ENCODE measurements at places on chromosomes 6 and 20.

DNA sequence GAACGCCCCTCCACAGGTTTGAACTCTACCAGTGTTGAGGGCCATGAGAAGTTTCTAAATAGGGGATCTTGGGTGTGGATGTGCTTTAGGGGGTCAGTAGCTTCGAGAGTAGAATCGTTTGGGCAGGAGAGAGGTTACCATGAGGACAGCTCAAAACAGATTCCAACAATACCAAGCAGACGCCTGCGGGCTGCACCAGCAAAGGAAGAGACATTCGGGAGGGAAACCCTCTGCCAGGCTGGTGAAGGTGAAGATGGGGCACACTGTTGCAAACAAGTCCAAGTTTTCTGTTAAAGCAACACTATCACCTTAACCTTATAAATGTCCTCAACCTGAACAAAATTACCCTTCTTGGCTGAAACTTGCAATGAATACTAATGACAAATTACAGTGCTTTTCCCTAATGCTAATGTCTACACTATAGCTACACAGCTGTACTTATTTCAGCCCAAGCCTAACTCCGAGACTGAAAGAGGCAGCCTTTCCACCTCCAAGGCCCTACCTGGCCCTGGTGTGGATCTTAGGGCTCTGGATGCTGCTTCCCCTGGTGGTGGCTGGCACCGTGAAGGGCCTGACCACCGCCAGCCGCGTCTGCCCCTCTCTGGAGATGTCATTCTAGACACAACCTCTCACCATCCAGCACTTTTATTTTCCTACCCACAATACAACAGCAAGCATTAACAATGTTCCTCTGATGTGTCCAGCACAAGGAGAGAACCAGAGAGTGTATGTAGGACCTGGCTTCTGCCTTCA, 80.1 kb downstream of the DLL1 start:
- DNase-seq: no peak

GRCh38 chr6:41442352-41442672, 103.9 kb upstream of the FOXP4 start:
- DNase-seq: no peak

GRCh38 chr20:34452281-34452982, 63.8 kb upstream of the DYNLRB1 start:
- no peak for DNase-seq

GRCh38 chr20:58839991-58840747, 10.5 kb downstream of the GNAS-AS1 start:
- DNase-seq: no peak

DNA sequence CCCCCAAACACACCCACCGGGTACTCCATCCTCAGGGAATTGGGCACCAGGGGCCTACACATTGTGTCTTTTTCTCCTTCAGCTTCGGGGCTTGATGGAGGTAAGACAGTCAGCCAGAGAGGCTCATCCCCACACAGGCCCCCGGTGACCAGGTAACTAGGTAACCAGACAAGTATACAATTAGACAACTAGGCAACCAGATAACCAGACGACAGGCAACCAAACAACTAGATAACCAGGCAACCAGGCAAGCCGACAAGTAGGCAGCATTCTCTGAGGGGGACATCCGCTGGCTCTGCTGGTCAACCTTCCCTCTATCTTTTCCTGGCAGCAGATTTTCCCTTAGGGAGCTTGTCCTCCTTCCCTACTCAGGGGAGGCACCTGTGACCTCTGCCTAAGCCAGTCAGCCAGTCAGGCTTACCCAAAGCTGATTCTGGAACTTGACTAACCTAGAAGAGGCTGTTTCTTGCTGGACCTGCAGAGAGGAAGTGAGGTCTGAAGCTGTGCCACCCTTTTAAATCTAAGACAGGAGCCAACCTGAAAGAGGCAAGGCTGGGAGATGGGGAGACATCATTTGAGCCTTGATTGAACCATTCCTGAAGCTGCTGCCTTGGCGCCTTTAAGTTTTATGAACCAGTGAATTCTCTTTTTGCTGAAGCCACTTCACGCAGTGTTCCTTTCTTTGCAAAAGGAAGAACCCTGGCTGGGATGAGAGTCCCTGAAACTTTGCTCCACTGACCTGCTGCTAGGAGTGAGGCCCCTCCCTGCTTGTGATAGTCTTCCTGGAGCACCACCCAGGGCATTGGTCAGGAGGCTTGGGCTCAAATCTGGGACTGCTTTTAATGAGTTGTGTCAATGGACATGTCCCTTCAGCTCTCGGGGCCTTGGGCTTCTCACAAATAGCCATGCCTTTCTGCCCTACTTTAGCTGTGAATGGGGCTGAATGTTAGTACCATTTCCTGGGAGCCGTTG, 96.4 kb upstream of the RNF24 start:
- DNase-seq: no peak

GRCh38 chr6:13431861-13432465, 55.4 kb downstream of the GFOD1 start:
- no peak for DNase-seq

DNA sequence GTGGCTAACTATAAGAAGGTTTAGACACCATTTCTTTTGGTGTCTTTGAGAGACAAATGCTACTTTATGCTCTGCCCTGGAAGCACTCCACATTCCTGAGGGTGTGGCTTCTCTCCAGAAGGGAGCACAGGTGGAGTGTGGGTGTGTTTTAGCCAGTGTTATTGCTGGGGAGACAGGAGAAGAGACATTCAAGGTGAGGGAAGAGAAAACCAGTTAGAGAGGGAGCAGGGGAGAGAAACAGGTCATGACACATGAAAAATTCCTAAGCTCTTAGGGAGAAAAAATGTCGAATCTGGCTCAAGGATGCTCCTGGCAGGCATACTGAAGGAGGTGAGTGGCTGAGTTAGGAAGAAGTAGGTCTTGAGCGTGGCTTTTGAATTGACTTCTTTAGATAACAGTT, 292.8 kb downstream of the CLIC5 start:
- DNase-seq: no peak

DNA sequence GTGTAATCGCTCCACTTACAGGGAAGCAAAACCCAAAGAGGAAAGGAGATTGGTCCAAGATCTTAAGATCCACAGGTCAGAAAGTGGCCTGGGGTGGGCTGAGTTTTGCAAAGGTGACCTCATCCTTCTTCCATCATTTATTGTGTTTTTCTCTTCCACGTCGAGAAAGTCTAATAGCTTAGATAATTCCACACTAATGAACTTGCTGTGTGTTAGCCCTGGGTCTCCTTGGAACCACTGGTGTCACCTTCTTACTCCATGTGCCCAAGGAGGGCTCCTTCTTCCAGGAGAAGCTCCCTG, 1.7 kb downstream of the SLC13A3 start:
- DNase-seq: no peak

- no peak for DNase-seq
These were observed 35.7 kb downstream of the MGME1 start for GRCh38 chr20:18004384-18005031.

- DNase-seq: no peak
These were observed 72.6 kb upstream of the PAK5 start for GRCh38 chr20:9911519-9911918.

DNA sequence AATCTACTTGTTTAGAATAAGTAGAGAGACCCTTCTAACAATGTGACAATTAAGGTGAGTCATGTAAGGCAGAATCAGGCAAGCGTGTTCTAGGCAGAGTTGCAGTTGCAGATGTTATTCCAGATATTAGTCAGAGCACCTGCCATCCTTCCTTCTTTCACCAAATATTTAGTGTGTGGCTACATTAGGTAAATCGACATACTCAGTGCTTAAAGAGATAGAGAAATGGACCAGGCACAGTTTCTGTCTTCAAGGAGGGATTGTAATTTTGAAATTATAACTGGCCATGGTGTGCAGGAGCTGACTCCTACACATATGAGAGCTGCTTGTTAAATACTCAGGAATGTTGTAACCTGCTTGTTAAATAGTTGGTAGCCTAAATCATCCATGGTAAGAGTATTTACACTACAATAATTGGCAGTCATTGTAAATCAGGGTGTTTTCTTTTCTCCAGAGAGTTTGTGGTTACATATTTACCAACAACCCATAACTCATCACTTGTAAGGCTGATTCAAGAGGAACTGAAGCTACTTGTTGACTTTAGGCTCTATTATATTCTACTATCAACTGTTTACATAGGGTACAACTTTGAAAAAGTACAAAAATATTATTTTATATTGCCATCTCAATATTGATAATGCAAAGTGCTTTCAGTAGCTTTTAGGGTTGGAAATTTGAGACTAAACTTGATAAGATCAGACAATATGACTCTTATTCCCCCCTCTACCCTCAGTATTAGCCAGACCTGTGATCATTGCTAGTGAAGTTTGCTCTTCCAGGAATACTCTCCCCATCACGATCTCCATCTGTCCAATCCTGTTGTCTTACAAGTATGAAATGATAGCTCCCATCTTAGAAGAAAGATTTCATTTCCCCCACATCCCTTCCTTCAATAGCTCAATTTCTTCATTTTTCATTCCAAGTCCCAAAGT, 607.1 kb downstream of the COL12A1 start:
- no peak for DNase-seq

- no peak for DNase-seq
These were observed 7.8 kb upstream of the LCA5 start for GRCh38 chr6:79544939-79545450.

DNA sequence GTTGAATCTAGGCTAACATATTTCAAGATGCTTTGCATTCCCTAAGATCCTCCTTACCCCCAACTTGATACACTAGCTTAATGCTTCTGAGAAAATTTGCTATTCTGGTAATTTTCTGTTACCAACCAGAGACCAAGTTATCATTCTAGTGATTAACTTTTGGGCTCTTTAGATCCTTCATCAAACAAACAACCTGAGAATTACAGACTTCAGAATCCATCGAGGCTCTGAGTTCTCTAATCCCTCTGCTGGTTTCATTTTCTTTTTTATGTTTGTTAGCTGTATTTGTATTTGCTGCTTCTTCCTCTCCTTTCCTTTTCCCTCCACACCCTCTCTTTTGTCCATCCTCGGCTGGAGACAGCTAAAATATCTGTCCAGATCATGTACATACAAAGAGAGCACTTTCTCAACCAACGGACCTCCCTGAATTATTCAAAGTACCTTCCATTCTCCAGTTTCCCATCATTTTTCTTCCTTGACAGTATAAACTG, 98.7 kb upstream of the RIPOR2 start:
- DNase-seq: no peak

- no peak for DNase-seq
These were observed 13.3 kb downstream of the GRM4 start for GRCh38 chr6:34132486-34133185.

- DNase-seq: no peak
These were observed 81.3 kb downstream of the AFDN start for GRCh38 chr6:167907837-167908681.

- no peak for DNase-seq
These were observed 926 bp downstream of the MYLIP start for GRCh38 chr6:16129623-16130401.

- DNase-seq: no peak
These were observed 11.7 kb downstream of the TMEM244 start for GRCh38 chr6:129849456-129849855.

DNA sequence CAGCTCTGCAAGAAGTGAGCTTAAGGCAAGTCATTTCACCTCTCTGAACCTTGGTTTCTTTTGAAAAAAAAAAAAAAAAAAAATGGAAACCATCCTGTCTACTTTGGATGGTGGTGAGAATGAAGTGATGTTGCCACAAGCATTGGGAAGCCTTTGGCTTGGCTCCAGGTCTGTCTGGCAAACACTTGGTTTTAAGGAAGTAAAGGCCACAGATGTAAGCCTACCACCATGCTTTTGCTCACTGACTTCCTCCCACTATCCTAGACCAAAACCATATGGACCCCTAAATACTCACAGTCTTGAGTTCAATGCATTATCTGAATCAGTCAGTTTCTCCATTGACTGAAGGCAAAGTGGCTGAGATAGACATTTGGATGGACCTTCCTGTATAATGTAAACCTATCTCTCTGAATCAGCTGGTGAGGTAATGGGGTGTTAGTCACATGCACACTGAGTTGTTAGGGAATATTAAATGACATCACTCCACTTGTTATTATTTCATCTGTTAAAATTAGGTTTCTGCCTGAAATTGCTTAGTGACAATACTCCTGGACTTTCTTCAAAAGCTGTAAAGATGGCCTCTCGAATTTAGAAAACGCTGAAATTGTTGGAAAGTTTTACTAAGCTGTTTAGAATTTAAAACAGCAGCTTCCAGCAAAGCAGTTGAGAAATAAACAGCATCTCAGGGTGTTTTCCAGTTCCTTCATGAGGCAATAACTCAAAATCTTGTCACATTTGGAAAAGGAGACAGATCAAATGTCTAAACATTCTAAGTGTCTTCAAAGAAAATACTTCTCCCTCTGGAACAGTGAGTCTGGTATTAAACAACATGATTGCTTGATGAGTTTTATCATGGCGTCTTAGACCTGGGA, 833.5 kb downstream of the DHX35 start:
- DNase-seq: no peak

DNA sequence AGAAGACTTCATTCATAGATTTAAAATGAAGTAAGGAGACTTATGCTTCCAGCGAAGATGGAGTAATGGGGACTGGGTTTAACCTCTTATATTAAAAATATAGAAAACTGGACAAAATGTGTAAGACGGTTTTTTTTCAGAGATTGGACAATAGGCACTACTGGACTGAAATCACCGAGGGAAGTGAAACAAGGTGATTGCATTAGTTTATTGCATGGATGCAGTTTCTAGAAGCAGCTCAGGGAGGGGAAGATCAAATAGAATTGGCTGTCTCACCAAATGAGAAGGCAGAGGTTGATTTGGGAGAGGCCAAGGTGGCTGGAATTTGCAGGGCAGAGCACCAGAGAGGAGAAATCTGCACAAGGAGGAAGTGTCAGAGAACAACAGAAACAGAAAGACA, 162.6 kb downstream of the DNAH8 start:
- DNase-seq: no peak

GRCh38 chr6:30821862-30822784, 62.2 kb upstream of the DDR1 start:
- no peak for DNase-seq

DNA sequence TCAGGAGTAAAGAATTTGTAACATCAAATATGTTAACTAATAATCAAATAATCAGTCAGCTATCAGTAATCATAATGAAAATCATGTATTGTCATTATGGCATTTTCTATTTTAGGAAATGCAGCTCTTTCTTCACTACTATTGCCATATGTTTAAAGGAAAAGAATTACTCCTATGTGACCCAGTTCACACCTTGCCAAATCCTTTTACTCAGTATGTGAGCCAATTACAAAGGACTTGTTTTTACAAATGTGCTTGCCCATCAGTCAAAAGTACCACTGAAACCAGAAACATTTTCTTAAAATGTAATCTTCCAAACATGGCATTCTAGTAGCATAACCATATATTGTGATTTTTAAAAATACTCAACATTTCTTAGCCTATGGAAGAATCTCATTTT, 63.6 kb downstream of the NCOA7 start:
- no peak for DNase-seq

GRCh38 chr6:108102965-108103364, 28.4 kb upstream of the OSTM1 start:
- no peak for DNase-seq

GRCh38 chr20:17634661-17635331, 47.2 kb downstream of the RRBP1 start:
- no peak for DNase-seq

GRCh38 chr6:41584668-41585205, 38.6 kb downstream of the FOXP4 start:
- no peak for DNase-seq

- no peak for DNase-seq
These were observed 6.7 kb upstream of the TMEM30A start for GRCh38 chr6:75291331-75291730.

GRCh38 chr20:34055290-34055689, 56.8 kb downstream of the EIF2S2 start:
- DNase-seq: no peak

GRCh38 chr6:52696418-52696817, 25.5 kb downstream of the TMEM14A start:
- no peak for DNase-seq

GRCh38 chr6:71404145-71404966, 115.7 kb downstream of the OGFRL1 start:
- no peak for DNase-seq

- DNase-seq: no peak
These were observed 120.8 kb upstream of the RAB32 start for GRCh38 chr6:146422789-146423375.
